HFFc6 (cell line): ENCODE measurements at places on chromosomes 1 and 21. TPM values are rescaled to one million over a fixed set of nuclear protein-coding genes. Genes with fewer than 3 reads are reported as not detected.

TTC24 gene
- not detected in 3 replicates for total RNA-seq

- DNase-seq, result peak; percentile 70
Measured at GRCh38 chr1:168234846-168235547, 9.2 kb downstream of the SFT2D2 start.

LRRC39 gene
- total RNA-seq, result 0.35 TPM in 1 of 3 replicates, not detected in the others

GRCh38 chr1:65959896-65960567 is 167.3 kb downstream of the PDE4B start:
- DNase-seq, result no peak

GFI1 gene
- 0.05 TPM in 1 of 3 replicates, not detected in the others for total RNA-seq

GRCh38 chr1:167554028-167554779 is 642 bp upstream of the CREG1 start:
- DNase-seq, result no peak

DNA sequence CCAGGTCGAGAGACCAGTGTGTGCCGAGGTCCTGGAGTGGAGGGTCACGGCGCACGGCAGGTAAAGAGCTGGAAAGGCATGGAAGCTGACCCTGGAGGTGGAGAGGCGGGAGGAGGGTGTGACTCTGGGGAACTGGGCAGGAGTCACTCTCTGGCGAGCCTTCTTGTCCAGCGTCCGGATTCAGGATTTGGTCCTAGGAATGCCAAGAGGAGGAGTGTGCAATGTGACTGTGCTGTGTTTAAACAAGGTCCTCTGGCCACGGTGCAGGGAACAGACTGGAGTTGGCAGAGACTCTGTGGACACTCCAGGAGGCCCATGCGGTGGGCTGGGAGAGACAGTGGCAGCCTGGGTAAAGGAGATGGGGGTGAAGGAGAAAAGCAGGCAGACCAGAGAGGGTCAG is 64.2 kb upstream of the CASZ1 start:
- DNase-seq, result no peak
